ENCODE measurements at places on chromosomes 3 and 15. TPM values are rescaled to one million over a fixed set of nuclear protein-coding genes. Genes with fewer than 3 reads are reported as not detected.

ZPLD1 gene
- total RNA-seq, result not detected

SPESP1 gene
- 5.9 TPM for total RNA-seq

GRCh38 chr3:9838856-9839255 lies 5.0 kb downstream of the RPUSD3 start:
- DNase-seq, result no peak

C2CD4A gene
- 2.4 TPM for total RNA-seq

DNA sequence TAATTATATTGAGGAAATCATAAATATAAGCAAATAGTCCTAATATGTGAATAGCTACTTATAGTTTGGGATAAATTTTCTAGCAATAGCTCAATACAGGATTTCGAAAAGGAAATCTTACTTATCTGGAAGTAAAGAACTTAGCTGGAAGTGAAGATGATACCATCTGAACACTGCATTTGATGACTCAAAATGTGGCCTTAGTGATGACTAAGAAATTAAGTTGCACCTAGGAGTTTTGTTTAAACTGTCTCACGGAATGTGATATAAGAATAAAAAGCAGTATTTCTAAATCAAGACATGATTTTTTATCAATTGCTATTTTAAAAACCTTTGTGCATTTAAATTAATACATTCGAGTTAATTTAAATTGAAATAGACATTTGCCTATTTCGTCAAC lies 91.2 kb downstream of the EOMES start:
- no peak for DNase-seq

- DNase-seq, result no peak
These were observed 37.0 kb downstream of the ABHD2 start for GRCh38 chr15:89125088-89125826.

DNA sequence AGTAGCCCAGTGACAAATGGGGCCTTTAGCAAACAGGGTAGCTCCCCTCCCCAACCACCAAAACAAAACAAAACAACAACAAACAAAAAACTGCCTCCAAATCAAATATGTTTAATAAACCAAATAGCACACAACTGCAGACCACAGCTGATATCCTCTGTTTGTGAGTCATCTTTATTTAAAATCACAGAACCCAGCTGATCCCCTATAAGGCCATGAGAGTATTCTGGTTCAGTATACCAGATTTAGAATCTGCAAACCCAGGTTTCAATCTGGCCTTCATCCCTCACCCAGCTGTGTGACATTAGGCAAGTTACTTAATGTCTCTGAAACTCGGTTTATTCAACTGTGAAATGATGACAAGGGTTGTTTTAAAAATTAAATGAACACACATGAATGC lies 124.5 kb downstream of the SUCLG2 start:
- DNase-seq, result no peak

DNA sequence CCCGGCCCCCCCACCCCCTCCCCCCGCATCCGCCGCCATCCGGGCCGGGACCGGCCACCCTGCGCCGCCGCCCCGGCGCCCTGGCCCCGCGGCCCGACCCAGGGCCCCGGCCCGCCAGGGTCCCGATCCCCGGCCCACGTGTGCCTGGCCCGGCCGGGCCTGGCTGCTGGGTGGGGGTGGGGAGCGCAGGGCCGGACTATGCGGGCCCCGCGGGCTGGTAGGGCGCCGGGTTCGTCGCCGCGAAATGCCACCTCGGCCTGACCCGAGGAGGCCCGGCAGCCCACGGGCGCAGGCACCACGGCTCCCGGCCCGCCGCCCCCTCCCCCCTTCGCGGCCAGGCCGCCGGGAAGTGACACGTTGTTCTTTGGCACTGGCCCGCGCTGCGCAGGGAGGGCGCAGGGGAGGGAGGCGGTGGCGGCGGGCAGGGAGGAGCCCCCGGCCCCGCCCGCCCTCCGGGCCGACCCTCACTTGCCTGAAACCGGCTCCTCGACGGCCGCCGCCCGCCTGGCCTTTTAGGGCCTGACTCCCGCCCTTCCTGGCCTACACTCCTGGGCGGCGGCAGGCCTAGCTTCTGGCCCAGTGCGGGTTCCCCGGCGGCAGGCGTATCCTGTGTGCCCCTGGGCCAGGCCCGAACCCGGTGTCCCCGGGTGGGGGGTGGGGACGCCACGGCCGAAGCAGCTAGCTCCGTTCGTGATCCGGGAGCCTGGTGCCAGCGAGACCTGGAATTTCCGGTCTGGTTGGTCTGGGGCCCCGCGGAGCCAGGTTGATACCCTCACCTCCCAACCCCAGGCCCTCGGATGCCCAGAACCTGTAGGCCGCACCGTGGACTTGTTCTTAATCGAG lies 515 bp downstream of the EIF4G1 start:
- peak; percentile 79 for DNase-seq

GOLGA6D gene
- total RNA-seq, result not detected

- no peak for DNase-seq
These were observed 17.3 kb downstream of the SUCNR1 start for GRCh38 chr3:151890721-151891141.

Data from colonic mucosa (tissue), 4 donors.